Choroid plexus epithelial cell (primary cell): ENCODE measurements at places on chromosomes 6 and 20.
A peak's percentile ranks its signal among the peaks of the same experiment; 100 is the strongest.

GRCh38 chr6:45718131-45718530, 297.5 kb downstream of the CLIC5 start:
- no peak for DNase-seq

DNA sequence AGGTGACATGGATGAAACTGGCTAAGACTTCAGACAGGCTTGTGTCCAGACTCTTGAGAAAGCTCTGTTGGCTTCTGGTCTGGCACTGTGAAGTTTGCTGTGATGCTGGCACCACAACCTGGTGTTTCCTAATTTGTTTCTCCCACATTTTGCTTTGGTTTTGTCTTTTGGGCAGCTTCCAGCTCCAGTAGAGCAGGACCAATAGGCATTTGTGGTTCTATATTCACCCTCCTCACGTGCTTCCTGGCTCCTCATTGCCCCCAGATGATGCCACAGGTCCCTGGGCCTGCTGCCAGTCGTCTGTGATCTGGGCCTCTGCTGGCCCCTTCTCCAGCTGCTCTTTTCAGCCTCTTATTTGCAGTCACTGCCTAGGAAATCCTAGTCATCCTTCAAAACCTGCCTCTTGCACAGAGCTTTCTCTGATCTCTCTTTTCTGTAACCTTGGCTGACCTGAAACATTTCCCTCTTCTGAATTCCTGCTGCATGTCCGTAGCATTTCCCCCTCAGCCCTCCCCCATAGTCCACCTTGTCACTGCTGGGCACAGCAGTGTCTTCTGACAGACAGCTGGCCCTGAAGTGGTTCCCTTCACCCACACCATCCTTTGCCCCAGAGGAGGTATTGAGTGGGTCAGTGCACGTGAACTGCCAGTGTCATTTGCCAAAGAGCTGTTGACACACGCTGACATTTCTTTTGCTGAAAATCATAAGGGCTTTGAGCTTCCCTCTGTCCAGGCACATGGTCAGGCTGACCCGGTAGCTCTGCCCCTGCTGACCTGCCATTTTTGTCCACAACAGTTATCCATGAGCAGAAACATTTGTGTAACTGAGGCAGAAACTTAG, 63.0 kb downstream of the PTPN1 start:
- DNase-seq = peak; percentile 78

DNA sequence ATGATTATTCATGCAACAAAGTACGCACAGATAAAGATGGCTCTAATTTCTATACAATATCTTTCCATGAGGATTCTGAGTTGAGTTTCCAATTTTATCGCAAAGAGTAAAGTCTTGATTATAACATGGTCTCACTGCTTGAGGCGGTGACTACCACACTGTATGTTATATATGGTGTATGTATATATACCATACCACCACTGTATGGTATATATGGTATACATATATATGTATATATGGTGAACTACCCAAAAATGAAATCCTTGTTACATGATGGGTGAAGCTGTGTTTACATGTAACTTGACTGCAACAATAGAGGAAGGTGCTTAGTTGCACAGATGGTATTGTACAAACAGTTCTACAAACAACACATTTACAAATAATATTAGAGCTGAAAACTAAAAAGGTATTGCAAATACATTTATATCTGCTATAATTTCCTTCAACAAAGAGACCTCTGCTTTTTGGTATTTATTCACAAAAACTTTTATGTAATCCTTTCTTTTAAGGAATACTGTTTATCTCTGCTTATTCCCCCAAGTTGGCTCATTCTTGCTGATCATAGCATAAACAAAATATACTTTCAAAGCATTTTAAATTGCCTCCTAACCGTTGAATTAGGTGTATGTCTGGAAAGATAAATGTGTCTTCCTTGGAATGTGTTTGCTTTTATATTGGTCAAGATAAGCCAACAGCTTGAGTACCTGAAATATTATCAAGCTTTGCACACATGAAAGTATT, 77.7 kb upstream of the TPD52L1 start:
- no peak for DNase-seq

GRCh38 chr6:56799989-56800388, 154.9 kb upstream of the BEND6 start:
- DNase-seq = no peak

GRCh38 chr6:5904532-5904931, 102.2 kb downstream of the NRN1 start:
- no peak for DNase-seq

DNA sequence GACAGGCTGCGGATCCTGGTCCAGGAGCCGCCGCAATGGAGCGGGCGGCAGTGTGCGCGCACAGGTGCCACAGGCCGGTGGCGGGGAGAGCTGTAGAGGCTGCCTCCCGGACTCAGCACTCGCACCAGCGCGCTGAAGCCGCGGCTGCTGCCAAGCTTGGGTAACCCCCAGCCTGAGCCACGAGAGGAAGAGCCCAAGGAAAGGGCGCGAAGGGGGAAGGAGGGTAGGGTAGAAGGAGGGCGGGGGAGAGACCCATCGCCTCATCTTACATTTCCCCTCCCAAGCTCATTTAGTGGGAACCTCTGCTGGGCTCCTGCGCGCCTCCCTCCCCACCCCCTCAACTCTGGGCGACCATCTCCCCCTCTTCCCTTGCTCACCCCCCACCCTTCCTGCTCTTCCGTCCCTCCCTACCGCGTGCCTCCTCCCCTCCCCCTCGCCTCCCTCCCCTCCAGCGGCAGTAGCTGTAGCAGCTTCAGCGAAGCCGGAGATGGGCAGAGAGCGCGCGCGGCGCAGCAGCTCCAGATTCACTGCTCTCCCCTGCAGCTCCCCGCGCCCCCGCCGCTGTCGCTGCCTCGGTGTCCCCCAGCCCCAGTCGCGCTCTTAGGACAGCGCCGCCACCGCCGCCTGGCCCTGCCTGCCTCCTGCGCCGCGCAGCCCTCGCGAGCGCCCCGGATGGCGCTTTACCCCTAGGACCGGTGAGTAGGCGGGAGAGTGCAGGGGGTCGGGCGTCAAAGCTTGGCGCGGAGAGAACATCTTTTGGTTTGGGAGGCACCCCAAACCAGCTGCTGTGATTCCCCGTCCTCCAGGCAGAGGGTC, at the start of gene FUT9:
TSS of gene FUT9 (plus strand) at position 457 of the 816 bp plus-strand sequence. CDS start 187,182 bp downstream, outside the sequence.
- DNase-seq = no peak

- no peak for DNase-seq
These were observed 4.2 kb downstream of the PPP2R5D start for GRCh38 chr6:42988486-42989020.

DNA sequence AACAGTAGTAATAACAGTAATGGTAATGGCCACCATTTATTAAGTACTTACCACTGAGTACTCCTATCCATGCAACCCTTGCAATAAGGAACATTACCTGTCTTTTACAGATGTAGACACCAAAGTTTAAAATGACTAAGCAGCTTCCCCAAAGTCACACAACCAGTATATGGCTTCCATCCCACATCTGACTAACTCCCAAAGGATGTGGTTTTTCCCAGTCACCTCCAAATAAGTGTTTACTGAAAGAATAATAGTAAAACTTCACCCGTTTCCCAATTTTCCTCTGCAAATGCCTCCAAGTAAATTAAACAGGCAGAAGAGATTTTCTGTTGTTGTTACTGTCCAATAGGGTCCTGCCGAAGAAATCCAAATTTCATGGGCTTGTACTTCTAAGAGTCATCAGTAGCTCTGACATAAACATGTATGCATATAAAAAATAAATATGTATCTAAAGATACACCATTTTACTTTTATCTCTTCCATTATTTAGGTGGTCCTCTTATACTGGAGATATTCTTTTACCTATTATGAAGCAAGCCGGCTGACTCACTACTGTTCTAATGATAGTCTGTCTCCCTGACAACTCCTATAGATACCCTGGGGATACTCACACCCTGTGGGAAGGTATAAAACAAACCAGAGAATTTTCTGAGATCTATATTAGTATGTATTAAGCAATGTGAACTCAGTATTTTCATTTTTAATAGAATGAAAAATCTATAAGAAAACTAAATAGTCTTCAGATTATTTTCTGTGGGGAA, 77.9 kb upstream of the ID4 start:
- DNase-seq = peak; percentile 39

DNA sequence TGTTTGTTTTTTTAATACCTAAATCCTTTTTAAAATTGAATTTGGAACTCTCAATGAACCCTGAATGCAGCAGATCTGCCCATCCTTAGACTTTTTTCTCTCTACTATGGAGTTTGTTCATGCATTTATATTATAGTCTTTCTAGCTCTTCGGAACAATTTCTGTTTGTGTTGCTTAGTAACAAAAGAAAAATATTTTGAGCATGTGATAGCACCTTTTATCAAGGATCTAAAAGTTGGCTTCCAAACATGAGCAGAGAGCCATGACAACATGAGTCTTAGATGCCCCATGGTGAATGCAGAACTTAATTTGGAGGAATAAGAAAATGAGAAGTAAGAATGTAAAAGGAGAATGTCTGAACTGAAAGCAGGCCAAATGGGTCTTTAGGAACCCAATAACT, 133.7 kb downstream of the EDN1 start:
- DNase-seq = peak; percentile 41

DNA sequence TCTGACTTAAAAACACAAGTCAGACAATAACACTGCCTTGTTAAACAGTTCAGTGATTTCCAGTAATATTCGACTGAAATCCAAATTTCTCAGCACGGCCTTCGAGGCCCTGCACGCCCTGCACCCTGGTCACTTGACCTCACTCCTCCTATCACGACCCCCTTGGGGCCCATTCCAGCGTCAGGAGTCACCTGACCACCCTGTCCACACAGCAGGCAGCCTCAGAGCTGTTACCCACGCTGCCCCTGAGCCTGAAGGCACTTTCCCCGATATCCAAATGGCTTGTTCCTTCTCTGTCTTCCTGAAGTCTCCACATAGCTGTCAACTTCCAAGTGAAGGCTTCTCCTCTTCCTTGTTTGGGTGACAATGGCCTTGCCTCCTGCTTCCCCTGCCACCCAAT, 33.1 kb upstream of the SMOC2 start:
- no peak for DNase-seq

GRCh38 chr6:89032599-89032998, 48.0 kb upstream of the PNRC1 start:
- DNase-seq = no peak

DNA sequence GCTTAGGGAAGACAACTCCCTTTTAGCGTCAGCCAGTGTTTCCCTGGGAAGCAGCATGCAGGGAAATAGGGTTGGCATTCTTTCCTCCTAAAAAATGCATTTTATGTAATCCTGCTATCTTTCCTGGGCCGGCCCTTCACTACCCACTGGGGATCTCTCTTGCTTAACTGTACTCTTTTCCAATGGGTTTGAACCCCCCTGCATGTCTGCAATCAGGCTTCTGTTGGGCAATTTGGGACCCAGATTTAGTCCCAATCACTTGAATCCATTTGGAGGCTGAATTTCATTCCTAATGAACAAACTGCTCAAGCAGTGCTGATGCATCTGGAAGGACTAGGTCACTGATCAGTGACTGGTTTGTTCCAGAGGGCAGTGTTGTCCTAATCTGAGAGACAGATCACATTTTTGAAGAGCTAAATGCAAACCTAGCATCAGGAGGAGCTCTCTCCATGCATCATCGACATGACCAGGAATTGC, 152.0 kb downstream of the TSHZ2 start:
- no peak for DNase-seq

DNA sequence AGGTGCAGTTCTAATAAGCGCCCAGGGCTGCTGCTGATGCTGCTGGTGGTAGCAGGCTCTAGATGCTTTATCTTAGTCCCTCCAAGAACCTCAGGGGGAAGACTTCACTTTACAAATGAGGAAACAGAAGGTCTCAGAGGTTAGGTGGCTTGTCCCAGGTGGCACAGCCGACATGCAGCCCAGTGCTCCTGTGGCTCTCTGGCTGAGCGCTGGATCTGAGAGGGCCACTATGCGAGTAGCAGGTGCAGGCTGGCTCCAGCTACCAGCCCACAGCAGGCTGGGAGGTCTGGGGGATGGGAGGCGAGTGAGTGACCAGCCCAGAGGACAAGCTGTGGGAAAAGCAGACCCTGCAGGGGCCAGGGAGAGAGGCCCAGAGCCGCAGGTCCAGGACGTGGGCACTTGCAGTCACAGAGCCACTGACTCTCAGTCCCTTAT, 90.9 kb downstream of the PRND start:
- DNase-seq = no peak

- no peak for DNase-seq
These were observed 63.7 kb downstream of the CTNNBL1 start for GRCh38 chr20:37757550-37757949.

DNA sequence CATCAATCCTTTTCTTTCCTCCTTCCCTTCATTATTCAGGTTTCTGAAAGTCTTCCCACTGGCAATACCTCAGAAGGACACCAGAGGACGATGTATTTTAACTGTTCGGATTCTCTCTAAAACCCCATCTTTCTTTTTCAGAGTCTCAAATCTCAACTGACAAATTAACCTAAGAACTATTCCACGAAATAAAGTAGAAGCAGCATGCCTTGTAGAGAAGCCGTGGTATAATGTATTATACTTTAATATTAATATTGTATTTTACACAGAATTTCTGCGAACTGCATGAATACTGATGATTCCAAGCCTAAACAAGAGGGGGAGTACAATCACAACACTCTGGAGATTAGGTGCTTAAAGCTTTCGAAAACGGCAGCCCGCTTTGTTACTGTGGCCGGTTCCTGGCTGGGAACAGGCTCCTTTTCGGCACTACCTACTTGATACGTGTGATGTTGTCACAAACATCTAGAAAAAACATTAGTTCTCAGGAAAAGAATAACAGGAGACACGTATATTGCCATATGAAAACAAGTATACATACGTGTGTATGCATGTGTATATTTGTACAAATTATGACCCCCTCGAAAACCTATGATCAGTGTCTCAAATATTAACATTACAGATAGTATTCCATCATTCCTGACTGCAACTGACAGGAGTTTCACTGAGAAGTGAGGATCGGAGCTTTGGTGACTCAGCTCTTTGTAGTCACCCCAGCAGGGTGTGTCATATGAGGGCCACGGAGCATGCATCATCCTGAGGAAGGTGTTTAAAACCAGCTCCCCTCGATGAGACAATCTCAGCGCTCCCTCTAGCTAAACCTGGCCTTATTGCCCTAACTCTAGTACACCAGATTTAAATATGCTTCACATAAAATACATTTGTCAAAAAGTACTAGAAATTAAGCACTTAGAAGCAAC, 319.7 kb upstream of the TCF21 start:
- DNase-seq = peak; percentile 85

DNA sequence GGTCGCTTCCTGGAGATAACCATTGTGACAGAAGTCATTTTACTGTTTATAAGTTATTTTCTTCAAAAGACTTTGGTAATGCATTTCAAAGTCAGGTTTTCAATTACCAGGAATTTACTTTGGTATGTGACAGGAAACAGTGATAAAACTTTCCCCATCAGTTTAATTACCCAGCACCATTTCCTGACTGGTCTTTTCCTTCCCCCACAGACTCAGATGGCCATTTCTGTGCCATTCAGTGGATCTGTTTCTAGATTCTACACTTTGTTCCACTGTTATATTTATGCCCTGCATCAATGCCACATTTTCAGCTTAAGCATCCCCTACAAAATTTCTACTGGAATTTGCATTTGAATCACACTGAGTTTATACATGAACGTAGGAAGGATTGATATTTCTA, 16.3 kb downstream of the RRBP1 start:
- DNase-seq = no peak
